Sigmoid colon (tissue), 7 donors: ENCODE measurements at places on chromosomes 5 and 9. TPM values are rescaled to one million over a fixed set of nuclear protein-coding genes. Genes with fewer than 3 reads are reported as not detected.

Gene CD72
- 0.36 TPM for total RNA-seq

Gene ISL1
- total RNA-seq = 0.81 TPM

Gene PCDHGA10
- 7.8 TPM for total RNA-seq

Gene THBS4
- 142 TPM for total RNA-seq

Gene TMEM171
- total RNA-seq = not detected

Gene PNPLA7
- total RNA-seq = 8.2 TPM

Gene TMEM252
- not detected for total RNA-seq

Gene NMUR2
- total RNA-seq = not detected

Gene TERT
- total RNA-seq = not detected

Gene C5orf24
- total RNA-seq = 68.3 TPM
